ENCODE measurements at places on chromosomes 7 and 10.

DNA sequence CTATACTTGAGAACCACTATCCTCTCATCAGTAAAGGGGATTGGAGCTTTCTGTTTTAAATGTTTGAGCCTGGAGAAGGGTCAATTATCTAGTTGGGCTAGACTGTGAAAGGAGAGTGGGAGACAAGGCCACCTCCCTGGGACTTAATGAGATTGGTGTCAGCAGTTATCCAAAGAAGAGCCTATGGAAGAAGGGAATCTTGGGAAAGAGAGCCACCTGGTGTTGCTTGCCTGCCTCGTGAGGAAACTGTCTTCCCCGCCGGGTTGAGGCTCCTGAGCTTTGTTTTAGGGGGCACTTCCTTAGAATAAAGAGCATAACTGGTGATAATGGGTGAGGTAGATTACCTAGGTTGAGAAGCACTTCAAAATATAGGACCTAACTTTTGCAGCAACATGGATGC, 32.0 kb upstream of the ABCB4 start:
- no peak for DNase-seq

GRCh38 chr7:115965796-115966475, 64.6 kb downstream of the TFEC start:
- no peak for DNase-seq

DNA sequence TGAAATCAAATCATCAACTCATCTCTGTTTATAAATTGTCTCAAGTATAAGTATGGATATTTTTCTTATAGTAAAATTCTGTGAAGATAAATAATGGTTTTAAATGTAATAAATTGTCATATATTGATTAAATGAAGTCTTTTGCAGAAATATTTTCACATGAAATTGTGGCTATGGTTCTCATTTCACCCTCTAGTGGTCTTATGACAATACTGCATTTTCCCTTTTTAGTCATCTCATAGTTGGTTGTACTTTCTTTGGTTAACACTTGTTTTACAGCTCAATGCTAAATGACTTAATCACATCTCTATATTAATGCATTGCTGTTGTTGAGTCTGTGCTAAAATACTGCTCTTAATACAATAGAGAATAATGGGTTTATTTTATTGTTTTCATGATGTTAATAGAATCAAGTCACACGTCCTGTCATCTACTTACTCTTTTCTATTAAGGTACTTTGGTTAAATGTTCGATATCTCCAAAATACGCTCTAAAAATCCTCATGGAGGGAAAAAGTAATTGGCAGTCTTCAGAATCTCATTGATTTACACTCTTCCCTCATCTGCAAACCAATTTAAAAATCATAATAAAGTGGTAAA, 38.0 kb upstream of the CACNA2D1 start:
- DNase-seq: peak; percentile 1

GRCh38 chr10:110356628-110357245, 52.0 kb upstream of the SMNDC1 start:
- no peak for DNase-seq

DNA sequence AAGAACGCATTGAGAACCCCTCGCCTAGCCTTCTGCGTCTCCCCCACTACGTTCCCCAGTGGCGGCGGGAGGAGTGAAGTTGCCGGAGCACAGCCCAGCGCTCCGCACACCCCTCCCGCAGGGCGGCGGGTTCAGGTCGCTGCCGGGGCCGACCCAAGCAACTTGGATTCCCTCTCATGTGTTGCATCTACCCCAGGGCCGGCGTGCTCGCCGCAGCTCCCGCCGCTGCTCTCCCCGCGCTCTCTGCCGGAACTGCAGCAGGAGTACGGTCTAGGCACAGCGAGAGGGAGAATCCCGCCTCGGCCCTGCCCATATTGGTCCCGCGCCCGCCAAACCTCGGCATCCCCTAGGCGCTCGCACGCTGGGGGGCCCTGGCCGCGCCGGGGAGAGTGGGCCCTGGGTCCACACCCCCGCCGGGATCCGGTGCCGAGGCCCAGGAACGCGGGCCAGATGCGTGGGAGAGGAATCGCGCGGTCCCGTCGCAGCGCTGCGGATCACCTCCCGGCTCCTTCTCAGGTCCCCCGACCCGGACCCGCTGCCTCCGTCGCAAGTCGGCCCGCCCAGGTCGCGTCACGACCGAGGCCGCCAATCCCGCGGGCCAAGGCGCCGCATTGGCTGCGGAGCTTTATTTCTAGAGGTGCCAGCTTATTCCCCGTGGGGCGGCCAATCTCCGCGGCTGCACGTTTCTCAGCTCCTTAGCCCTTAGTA, 648 bp upstream of the TMEM243 start:
- DNase-seq: peak; percentile 53

GRCh38 chr10:33209802-33210201, 124.7 kb downstream of the NRP1 start:
- DNase-seq: no peak

DNA sequence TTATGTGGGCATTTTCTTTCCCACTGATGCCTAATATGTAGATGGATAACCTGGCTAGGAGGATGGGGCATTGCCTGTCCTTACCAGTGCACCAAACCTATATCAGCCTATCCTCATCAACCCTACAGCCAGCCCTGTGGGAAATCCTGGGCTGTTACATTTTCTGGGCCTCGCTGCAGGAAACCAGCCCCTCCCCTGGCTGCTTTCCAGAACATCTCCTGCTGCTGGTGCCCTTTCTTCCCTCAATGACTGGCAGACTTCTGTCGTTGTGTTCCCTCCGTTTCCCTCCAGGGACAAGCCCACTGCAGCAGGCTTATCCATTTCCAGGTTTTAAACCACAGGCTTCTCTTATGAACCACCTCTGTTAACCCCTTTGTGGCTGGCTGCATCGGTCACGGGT, 486.1 kb upstream of the COBL start:
- DNase-seq: no peak

DNA sequence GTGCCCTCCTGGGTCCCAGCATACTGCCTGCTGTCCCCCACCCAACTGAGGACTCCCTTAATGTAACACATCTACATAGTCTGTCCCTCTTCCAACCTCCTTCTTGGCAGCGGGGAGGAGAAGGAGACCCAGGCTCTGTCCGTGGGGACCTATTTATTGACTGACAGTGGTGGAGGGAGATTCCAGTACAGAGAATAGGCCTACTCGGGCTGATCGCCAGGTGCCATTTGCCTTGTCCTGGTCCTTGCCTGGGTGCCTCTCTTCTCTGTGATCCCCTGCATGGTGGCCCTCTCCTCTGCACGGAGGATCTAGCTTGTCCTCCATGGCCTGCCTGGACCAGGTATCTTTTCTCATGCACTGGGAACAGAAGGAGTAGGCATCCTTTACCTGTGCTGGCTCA, 17.0 kb downstream of the GHRHR start:
- no peak for DNase-seq

GRCh38 chr7:140857048-140857447, 67.7 kb downstream of the BRAF start:
- DNase-seq: no peak

- DNase-seq: no peak
Measured at GRCh38 chr10:14524691-14525324, 194.1 kb upstream of the FRMD4A start.

DNA sequence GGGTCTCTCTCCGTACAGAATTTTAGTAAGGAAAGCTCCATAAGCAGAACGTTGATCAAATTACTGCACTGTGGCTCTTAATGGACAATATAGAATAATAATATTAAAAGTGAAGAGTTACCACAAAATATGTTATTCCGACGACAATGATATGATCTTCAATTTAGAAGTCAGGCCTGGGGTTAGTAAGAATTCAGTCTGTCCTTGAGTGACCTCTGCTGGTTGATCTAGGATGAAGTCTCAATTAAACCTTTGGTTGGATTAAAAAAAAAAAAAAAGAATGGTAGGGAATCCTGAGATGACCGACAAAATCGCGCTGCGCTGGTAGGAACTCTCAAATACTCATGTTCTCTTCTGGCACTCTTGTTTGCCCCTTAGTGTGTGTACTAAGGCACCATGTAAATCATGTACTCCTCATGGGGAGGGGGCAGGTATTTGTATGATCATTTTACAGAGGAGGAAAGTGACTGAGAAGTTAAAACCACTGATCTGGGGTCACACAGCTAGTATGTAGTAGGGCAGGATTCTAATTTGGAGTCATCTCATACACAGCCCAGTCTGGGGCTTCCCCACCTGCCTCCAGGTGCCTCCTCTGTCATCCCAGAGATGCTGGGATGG, 161.3 kb upstream of the NPVF start:
- DNase-seq: peak; percentile 20

GRCh38 chr10:99394761-99395386, 35.5 kb downstream of the GOT1 start:
- no peak for DNase-seq

DNA sequence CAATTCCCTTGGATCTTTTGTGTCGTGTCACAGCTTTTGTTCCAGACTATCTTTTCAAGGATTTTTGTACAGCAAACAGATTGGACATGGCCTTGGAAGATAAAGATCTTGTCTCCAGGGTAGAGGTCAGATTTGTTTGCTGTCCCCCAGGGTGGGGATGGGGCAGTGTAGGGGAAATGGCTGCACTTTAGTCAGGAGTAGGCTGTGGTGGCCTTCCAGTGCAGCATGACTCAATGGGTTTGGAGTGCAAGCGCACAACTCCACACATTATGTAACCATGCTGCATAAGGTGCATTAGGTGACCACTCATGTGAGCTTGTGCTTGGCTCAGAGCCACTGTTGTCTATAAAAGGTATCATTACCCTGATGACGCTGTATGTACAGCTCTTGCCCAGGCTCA, 23.9 kb upstream of the ADAMTS14 start:
- peak; percentile 59 for DNase-seq

DNA sequence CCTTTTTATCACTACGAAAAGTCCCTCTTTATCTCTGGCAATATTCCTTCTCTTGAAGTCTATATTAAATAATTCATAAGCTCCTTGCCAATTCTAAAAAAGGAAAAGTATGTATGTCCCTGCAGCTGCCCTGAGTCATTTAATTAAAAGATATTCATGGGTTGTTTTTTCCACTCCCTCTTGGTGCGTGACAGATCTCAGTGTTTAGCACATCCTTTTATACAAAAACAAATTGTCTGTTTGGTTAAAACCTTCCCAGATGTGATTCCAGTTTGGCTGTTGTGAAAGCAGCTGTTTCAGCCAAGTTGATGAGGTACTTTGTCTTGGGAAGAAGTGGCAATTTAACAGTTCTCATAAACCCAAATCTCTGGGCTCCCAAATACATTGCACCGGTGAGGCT, 33.8 kb upstream of the PRLHR start:
- no peak for DNase-seq

DNA sequence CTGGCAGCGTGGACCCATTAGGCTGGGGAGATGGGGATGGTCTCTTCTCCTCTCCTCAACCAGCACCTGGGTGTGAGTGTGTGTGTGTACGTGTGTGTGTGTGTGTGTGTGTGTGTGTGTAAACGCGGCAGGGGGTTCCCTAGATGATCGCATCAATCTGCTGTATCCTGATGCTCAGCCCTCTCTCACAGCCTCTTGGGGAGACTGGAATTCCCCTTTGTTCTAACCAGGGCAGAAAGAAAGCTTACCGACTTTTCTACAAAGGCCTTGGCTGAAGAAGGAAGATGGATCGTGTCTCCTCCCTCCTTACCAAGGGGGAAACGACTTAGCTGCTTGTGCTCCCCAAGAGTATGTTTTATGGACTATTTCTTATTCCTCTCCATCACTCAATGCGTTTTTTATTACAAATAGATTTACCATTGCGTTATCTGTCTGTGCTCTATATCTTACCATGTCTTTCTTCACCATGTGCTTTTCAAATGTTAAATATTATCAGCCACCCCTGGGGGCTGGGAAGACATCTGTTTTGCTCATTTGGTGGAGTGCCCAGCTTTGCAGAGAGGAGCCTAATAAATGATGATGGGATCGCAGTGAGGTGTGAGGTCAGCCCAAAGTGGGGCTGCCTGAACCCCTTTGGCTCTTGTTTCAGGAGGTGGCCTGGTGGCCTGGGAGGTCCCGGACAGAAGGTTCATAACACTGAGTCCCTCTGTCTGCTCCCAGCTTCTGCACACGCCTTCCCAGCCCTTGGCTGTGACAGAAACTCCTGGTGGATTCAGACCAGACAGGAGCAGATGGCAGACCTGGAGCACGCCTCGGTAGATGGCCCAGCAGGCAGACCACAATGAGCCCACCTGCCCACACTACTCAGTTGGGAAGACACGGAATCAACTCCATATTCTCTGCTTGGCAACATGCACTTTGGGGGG, 262.0 kb downstream of the PRPF18 start:
- DNase-seq: no peak

DNA sequence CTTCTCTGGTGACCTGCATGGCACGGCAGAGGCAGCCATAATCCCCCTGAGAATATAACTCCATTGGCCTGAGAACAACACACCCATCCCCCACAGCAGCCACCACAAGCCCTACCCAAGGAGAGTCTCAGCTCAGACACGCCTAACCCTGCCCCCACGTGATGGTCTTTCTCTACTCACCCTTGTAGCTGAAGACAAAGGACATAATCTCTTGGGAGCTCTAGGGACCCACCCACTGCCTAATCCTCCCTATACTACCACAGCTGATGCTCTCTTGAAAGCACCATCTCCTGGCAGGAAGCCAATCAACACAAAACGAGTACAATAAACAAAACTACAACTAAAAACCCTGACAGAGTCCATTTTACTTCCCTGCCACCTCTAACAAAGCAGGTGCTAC, 30.7 kb upstream of the HPSE2 start:
- no peak for DNase-seq

DNA sequence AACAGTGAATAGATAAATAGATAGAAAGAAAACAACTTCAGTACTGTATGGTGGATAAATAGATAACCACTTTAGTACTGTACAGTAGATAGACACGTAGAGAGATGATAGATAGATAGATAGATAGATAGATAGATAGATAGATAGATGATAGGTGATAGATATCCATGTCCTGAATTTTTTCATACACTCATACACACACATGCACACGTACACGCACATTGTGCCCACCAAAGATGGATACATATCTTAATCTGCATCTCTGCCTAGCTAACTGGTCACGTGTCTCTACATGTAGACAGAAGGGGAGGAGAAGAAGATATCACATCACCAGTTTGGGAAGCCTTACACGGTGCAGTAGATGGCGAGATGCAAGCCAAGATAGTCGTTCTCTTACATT, 99.2 kb downstream of the ARID5B start:
- no peak for DNase-seq

DNA sequence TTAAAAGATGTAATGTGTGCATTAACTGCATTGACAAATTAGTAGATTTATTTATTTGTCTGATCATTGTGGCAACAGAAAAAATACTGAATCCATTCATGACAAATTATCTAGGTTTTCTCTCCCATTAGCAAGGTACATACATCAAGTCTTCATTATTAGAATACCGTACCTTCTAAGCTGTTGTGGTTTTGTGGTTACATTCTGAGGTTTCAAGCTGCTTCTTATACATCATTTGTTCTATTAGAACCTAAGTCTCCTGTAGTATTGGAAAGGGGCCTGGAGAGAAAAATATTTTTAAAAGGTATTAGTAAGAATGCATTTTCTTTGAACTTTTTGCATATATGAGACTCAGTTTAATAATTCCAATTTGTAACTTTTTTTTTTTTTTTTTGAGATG, 26.3 kb upstream of the CACNB2 start:
- no peak for DNase-seq

GRCh38 chr10:59829601-59830000, 76.3 kb upstream of the MRLN start:
- no peak for DNase-seq

- no peak for DNase-seq
Measured at GRCh38 chr10:113027230-113027573, 77.2 kb downstream of the TCF7L2 start.
